Stimulated activated CD4-positive, alpha-beta T cell treated with anti-CD3 and anti-CD28 coated beads, Interleukin-1b, Interleukin-23, amount 100 ng/mL, for 1 hour (primary cell): ENCODE measurements at places on chromosomes 13 and 19.
A peak's percentile ranks its signal among the peaks of the same experiment; 100 is the strongest.

DNA sequence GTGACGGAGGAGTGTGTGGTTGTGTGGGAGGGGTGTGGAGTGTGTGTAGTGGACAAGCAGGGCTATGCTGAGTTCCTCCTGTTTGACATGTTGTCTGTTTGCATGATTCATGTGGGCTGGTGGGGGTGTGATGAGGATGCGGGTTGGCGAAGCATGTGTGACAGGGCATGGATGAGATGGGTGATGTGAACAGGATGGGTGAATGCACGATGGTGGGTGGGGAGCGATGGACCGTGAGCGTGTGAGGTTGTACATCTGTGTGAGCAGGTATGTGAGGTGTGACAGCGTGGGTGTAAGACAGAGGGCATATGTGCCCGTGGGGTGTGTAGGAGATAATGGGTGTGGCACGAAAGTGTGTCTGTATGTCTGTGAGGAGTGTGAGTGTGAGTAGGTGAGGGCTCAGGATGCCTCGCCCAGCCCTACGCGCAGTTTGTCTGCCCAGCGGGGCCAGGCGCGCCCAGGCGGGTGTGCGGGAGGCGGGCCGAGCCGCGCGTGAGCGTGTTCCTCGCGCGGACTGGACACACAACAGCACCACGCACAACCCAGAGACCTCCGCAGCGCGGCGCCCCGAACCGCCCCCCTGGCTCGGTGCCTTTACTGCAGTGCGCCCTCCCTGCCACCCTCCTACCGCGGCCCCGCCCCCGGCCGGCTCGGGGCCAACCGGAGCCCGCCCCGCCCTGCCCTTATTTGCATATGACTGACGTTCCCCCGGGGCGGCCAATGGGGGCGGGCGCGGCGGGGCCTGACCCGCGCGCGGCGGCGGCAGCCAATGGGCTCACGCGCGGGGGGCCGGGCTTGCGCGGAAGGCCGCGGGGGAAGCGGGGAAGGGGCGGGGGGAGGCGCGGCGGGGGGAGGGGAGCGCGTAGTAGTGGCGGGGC lies 14.4 kb downstream of the CIC start:
- peak; percentile 92 for DNase-seq

DNA sequence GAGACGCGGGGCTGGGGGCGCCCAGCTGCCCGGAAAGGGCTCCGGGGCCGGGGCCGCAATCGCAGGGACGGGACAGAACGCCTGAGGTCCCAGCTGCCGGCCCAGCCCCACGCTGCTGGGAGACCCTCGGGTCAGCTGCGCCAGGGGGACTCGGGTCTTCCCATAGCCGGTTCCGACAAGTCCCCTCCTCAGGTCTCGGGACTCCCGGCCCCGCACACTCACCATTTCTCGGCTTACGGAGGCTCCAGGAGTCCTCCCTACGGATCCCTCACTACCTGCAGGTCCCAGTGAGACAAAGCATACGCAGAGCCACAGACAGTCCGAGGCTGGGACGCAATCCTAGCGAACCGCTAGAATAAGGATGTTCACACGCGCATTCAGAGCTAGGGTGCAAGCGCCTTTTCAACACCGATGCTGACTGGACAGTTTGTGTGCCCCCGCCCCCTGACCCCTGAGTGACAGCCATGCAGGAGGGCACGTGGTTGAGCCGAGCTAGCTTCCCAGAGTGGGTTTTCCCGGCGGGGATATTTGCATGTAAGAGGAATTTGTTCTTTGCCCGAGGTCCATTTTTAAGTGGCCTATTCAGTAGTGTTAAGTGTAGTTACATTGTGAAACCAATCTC lies 13.6 kb downstream of the ZNF490 start:
- DNase-seq, result no peak

DNA sequence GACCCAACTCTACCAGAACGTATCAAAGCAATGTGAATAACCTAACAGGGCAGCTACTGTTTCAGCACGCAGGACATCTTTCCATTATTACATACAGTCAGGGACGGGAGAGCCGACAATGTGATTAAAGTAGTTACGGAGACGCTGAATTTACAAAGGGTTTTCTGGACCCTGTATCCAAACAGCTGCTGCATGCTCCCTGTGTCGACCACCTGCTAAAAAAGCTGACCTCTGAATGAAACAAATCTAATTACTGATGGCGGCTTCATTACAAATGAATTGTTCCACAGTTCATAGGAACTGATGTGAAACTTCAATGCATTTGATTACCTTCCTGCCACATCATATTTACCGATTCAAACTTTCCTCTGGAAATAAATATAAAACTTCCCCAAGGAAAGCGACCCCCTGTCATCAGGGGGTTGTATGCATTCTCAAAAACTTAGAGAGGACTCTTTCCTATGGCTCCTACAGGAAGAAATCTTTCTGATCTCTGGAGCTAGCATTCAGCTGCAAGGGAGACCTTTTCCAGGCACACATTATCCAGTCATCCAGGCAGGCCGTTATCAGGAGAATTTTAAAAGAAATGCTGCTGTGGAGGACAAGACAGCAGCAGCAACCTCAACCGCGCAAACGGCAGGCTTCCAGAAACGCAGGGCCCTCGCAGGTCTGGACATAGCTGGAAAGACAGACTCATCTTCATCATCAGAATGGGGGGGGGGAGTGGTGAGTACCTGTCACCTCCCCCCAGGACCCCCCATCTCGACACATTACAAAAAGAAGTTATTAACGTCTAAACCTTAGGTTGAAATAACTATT lies 3.1 kb downstream of the EFNB2 start:
- no peak for DNase-seq

GRCh38 chr19:47726467-47726866 lies 13.2 kb downstream of the EHD2 start:
- no peak for DNase-seq

DNA sequence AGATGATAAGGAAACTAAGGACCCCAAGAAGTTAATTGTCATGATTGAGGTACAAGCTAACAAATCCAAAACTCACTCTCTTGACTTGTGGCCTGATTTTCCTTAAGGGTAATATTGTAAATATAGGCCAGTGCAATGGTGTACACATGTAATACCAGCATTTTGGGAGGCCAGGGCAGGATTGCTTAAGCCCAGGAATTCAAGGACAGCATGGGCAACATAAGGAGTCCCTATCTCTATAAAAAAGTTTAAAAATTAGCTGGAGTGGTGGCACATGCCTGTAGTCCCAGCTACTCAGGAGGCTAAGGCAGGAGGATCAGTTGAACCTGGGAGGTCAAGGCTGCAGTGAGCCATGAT lies 28.7 kb upstream of the GARRE1 start:
- no peak for DNase-seq

GRCh38 chr19:31139871-31140505 lies 209.2 kb downstream of the TSHZ3 start:
- no peak for DNase-seq

- DNase-seq, result no peak
Measured at GRCh38 chr13:42594481-42595252, 20.7 kb downstream of the TNFSF11 start.

GRCh38 chr19:32570081-32570785 lies 10.8 kb upstream of the PDCD5 start:
- no peak for DNase-seq

DNA sequence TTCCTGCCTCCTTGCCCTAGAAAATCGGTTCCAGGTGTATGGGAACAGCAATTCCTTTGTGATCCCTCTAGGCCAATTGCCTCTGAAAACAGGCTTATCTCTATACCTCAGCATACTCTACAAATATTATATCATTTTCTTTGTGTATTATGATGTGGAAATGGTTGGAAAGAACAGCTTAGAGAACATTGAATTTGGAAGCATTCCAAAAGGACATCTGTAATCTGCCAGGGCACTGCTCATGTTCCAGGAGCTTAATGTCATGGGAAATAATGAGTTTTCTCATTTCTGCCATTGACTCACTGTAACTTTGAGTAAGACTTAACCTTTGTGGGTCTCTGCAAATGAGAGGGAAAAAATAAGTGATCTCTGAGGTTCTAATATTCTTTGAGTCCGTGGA lies 147.3 kb downstream of the UFM1 start:
- no peak for DNase-seq

DNA sequence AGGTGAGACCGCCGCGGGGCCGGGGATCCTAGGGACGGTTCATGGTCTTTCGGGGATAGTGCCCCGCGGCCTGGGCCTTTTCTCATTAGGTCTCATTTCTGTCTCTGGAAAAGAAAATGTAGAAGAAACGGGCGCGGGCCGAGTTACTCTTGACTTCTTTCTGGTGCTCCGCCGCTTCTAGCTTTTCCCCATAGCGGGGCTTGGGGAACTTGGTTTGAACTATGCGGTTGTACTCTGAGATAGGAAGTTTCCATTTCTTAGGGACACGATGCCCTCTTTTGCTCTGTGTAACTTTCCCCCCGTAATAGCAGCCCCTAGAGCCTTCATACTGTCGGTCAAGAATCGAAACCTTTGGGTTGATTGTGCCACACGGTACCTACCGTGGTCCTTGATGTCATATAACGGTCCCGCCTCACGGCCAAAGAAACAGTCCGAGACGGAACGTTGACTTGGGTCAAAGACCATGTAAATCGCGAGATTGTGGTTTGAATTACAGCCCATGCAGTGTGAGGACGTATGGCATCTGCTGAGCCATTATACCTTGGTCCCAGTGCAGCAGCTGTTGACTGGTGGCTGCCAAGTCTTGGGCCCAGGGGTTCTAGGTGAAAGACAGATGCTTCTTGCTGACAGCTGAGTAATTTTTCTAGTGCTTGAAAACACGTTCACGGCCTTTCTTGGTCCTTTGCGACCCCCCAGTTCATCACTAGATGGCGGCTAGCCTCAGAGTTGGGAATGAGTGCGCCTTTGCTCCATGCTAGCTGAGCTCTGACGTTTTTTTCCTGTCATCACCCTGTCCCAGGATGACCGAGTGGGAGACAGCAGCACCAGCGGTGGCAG lies 487 bp downstream of the RPS5 start:
- DNase-seq, result no peak

- DNase-seq, result no peak
Measured at GRCh38 chr19:4429256-4429655, 26.8 kb downstream of the CHAF1A start.

DNA sequence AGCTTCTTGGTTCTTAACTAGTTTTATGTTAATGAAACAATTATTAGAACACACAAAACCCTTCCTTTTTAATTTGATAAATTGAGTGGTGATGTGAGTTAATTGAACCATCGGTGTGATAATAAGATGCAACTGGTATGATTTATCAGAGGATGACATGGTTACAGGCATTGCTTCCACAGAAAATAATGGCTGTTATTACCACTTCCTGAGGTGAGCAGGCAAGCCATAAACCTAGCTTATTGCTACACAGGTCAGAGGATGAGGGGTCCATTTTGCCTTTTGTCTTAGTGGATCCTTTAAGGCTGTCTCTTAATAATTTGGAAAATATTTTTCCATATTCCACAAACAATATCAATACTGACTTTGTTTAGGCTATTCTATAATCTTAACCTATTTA lies 226.6 kb upstream of the EDNRB start:
- DNase-seq, result no peak

DNA sequence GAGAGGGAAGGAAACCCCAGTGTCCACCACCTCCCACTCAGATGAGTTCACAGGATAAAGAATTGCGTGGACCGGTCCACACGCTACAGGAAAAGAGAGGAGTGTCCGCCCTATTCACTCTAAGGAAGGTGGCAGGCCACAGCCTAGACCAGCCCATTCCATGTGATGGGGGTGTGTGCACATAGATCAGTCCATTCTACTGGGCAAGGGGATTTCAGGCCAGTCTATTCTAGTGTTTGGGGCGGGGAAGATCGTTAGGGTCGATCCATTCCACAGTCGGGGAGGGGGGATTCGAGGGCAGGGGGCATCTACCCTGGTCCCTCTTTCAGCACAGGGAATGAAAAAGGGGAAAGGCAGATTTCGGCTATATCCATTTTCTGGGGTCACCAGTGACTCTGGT lies 7.8 kb downstream of the FIZ1 start:
- no peak for DNase-seq

DNA sequence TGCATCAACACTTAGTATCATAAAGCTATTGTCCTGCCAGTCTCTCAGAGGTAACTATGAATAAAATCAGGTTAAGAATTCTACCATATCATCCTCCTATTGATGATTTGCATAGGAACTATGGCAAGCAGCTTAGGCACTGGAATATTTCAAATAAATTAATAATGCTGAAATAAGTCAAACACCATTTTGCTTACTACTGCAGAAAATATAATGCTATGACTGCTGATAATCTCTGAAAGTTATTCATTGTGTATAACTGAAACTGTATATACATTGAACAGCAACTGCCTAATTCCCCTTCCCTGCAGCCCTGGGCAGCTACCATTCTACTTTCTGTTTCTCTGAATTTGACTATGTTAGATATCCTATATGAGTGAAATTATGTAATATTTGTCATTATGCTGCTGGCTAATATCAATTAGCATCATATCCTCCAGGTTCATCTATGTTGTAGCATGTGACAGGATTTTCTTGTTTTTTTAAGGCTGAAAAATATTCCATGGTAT lies 318.8 kb upstream of the SGCG start:
- DNase-seq, result no peak

DNA sequence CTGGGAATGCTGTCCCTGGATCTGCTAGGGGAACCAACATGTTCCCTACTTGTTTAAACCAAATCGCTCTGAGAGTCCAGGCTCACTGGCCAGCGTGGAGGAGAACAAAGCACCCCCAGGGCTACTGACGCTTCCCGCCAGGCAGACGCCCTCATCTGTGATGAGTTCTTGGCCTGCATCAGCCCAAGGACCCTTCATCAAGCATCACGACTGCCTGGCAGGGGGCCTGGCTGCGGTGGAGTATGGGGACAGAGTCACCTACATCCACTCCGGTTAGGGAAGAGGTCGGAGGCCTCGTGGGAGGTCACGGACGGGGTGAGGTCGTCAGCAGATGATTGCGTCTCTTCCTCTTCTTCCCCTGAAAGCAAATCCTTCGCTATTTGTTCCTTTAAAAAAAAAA lies 17.7 kb downstream of the MIER2 start:
- DNase-seq, result no peak

DNA sequence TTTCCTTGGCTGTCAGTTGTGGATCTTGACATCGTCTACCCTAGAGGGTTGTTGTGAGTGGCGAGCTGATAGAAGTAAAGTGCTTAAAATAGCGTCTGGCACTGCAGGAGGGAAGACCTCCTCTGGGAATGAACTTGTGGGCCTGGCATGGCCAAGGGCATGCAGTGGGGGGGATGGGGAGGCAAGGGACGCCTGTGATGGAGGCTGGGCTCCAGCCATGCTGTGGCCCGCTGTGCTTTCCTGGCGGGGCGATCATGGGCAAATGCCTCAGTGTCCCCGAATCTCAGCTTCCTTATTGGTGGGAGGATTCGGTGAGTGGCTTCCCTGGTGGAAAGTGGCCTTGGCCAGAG lies 10.7 kb downstream of the CARM1 start:
- no peak for DNase-seq

GRCh38 chr19:21432590-21432989 lies 35.7 kb downstream of the ZNF493 start:
- no peak for DNase-seq

- DNase-seq, result no peak
Measured at GRCh38 chr13:41942462-41943094, 18.3 kb downstream of the VWA8 start.

DNA sequence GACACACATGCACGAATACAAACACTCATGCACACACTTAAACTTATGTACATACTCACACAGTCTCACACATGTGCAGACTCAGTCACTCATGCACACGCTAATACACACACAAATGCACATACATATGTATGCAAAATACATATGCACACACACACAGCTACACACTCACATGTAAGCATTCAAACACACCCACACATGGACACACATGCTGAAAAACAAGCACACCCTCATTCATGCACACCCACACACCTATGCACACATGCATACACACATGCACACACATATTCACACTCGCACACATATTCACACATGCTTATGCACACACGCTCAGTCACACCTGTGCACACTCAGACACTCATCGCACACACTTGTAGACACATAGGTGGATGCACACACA lies 9.3 kb downstream of the MUC16 start:
- no peak for DNase-seq
